ENCODE measurements at places on chromosomes 2 and 18. TPM values are rescaled to one million over a fixed set of nuclear protein-coding genes. Genes with fewer than 3 reads are reported as not detected.

Gene ADCYAP1
- polyA plus RNA-seq: 0.92 TPM

Gene TMEM200C
- 0.58 TPM for polyA plus RNA-seq

Gene KCNJ13
- polyA plus RNA-seq: not detected

Gene GCG
- polyA plus RNA-seq: 9.0 TPM

Gene GKN2
- polyA plus RNA-seq: not detected

Measured in sigmoid colon (tissue), 7 donors.